ENCODE measurements at places on chromosomes 16 and 17.

GRCh38 chr17:27741971-27742575 is 58.3 kb downstream of the NOS2 start:
- no peak for DNase-seq

DNA sequence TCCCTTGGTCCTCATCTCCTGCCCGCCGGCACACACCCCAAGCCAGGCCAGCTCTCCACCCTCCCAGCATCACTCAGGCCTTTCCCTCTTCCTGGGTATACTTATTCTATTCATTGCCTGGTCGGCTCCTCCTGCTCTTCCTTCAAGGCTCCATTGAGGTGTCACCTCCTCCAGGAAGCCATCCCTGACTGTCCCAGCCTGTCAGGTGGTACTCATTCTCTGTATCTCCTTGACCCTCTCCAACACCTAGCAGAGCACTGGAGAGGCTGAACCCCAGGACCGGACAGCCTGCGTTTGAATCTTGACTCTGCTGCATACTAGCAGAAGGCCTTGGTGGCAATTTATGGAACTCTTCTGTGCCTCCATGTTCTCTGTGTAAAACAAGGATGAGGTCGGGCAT is 428 bp upstream of the TNFRSF13B start:
- no peak for DNase-seq

DNA sequence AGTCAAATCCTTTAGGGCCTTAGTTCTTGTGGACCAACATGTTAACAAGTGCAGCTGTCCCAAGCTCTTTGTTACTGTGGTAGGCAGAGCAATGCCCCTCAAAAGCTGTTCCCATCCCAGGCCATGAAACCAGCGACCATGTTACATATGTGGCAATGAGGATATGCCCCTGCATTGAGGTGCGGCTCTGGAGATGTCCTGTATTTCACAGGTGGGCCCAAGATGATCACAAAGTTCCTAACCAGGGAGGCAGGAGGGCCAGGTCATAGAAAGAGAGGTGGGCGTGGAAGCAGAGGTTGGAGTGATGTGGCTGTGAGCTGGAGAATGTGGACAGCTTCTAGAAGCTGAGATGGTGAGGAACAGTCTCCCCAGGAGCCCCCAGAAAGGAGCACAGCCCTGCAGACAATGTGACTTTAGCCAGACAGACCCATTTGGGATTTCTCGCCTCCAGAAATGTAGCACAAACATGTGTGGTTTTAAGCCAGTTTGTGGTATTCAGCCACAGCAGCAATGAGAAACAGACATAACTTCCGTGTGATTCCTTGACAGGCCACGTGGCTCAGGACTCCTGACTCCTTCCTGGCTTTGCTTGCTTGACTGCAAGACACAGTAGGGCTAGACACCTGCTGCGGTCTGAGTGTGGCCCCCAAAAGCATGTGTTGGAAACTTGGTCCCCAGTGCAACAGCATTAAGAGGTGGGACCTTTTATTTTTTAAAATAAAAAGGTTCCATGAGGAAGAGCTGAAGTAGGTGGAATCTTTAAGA is 778.3 kb downstream of the KCNJ18 start:
- DNase-seq: no peak

DNA sequence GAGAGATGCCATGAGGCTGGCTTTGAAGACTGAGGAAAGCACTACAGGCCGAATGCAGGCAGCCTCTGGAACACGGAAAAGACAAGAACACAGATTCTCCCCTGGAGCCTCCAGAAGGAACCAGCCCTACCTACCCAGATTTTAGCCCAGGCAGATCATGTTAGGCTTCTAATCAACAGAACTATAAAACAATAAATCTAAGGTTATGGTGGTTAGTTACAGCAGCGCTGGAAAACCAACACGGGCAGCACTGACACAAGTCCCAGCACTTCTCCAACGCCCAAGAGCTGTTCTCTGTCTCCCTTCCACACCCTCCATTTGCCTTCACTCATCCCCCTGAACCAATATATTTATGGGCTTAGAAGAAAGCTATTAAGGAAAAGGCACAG is 7.5 kb downstream of the ANKRD11 start:
- DNase-seq: no peak

GRCh38 chr16:83441517-83441916 is 366.3 kb upstream of the HSBP1 start:
- no peak for DNase-seq

GRCh38 chr16:72241008-72241407 is 69.1 kb upstream of the PMFBP1 start:
- DNase-seq: no peak

DNA sequence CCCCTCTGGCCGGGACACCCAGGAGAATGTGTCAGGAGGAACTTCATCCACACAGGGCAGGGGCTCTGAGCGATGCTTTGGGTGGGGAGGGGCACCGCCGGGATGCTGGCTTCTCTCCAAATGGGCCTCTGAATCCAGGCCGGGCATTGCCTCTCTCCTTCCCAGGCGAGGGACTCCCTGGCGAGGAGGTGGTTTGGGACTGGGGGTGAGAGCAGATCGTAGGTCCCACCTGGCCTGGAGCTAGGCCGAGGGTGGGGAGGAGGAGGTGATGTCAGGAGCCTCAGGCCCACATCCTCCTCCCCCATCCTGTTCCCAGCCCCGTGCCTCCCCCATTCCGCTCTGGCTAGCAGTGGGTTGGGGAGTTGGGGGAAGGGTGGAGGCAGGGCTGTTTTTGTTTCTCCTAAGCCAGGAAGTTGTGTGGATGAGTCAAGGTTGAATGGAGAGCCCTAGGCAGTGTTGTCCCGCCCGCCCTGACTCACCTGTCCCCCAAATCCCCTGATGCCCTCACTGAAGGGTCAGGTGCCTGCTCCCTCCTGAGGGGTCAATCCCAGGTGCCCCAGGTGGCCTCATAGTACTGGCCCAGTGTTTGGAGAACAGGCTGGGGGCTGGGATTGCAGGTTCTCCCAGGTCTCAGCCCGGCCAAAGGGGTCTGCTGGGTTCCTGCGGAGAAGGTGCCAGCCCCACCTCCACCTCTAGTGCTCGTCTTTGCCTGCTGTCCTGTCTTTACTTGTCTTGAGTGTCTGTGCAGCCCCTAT is 2.8 kb downstream of the GRB7 start:
- no peak for DNase-seq

GRCh38 chr16:4865231-4865860 is 18.1 kb downstream of the UBN1 start:
- no peak for DNase-seq

DNA sequence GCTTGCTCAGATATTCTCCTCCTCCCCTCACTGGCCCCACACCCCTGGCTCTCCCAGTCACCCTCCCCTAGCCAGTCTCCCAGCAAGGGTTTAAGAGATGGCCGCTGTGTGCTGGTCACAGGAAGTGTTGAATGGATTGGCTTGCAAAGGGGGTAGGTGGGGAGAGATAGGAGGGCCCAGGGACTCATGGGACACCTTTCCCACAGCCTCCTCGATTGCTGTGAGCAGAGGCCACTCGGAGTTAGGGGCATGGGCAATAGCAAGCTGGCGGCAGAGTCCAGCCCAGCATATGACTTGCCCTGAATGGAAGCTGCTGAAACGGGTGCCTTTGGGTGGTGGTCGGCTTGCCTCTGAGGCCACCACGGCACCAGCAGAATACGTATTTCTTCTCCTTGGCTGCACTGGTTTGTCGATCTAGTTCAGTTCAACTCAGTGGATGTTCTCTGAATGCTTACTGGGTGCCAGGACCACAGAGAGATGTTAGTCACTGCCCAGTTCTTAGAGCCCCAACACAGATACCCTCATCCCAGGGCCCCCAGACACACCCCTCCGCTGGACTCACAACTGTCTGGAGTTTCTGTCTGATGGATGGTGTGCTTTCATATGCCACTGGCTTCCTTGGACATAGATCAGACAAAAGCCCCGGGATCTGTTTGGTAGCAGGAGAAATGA is 6.0 kb downstream of the WFIKKN2 start:
- DNase-seq: no peak

DNA sequence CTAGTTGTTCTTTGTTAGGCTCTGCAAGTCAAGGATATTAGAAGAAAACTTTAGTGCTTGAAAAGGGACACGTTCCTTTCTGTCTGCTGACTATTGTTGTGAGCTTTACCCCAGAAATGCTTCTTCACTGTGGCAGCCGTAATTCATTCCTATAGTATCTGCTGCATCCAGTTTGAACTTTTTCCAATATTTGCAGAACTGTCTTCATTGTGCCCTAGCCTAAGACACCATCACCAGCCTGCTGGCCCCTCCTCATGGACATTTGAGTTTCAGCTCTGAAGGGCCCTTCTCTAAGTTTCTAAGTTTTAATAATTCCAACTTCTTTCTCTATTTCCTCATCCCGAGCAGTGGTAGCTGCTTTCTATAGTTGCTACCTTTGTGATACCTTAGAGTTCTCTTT is 91.7 kb downstream of the SLC39A11 start:
- no peak for DNase-seq

All from ascending aorta (tissue), 2 donors.